ENCODE measurements at places on chromosomes 6 and 20.

DNA sequence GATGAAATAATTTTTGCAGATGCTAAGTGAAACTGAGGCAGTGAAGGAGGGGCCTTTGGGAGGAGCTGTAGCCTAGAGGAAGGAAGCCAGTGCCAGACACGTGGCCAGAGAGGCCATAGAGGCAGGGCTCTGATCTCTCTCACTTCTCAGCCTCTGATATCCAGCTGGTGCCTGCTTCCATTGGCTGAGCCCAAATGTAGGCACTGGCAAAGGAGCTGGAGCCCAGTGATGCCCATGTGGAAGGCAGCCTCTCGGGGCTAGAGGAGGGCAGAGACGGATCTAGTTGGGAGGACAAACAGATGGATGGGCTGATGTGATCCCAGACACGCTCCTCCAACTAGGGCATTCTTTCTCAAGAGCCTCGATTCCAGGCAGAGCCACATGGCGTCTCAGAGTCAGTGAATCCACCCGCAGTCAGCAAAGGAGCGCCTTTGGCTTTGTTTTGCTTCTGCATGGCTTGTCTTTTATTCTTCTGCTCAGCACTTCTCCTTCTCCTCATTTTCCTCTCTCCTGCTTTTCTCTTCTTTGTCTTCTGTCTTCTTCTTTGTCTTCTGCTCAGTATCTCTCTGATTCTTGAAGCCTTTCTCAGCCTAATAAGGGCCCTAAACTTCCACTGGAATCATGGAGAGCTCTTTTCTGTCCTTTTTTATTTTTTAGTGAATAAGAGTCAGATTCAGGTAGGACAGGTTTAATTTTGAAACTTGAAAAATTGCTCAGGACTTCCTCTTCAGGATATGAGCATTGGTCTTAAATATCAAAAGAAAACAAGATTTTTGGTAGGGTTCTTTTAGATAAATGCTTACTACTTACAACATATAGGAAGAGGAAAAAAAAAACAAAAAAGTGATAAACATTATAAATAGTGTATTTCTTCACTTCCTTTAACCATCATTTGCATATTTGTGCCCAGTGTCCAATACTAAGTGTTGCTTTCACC, 41.8 kb downstream of the CYP24A1 start:
- no peak for DNase-seq

- no peak for DNase-seq
Observed at GRCh38 chr6:149782337-149782736, 32.8 kb downstream of the PCMT1 start.

- no peak for DNase-seq
Observed at GRCh38 chr20:18831830-18832499, 18.4 kb downstream of the SCP2D1 start.

- no peak for DNase-seq
Observed at GRCh38 chr6:50062051-50062450, 12.3 kb upstream of the DEFB112 start.

GRCh38 chr6:136226674-136227377, 23.3 kb downstream of the MTFR2 start:
- DNase-seq: no peak

- no peak for DNase-seq
Observed at GRCh38 chr20:46959081-46959692, 64.5 kb downstream of the EYA2 start.

DNA sequence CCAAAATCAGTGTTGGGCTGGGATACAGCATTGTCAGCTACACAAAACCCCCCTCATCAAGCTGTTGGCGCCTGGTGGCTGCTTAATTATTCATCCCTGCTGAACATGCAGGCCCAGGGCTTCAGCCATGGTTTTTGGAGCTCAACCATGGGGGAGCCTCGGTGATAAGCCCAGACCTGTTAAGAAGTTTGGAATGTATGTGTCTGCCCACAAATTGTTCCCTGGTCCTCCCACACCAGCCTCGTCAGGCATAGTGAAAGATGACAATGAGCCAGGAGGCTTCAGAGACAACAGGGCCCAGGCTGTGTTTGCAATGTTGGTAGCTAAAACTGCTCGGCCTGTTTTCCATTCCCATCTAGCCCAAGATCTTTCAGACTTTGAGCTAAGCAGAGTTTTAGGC, 34.8 kb upstream of the SIRPA start:
- DNase-seq: no peak

- no peak for DNase-seq
Observed at GRCh38 chr6:10312445-10312844, 102.4 kb downstream of the TFAP2A start.

DNA sequence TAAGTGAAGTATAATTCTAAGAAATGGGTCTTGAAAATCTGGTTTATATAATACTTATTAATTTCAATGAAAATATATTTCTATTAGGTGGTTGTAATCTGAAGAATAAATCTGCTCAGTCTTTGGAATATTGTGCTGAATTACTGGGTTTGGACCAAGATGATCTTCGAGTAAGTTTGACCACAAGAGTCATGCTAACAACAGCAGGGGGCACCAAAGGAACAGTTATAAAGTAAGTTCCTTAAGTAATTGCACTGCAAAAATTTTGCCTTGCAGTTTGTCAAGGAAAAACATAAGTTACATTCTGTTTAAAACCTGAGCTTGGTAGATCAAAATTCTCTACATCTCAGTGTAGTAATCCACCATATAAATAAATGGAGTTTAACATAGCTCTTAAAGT, 106.0 kb downstream of the MYO6 start:
- no peak for DNase-seq

- no peak for DNase-seq
Observed at GRCh38 chr6:11536795-11537194, 754 bp upstream of the TMEM170B start.

GRCh38 chr20:58403272-58403671, 14.2 kb downstream of the VAPB start:
- DNase-seq: no peak

GRCh38 chr20:38939686-38940085, 13.5 kb downstream of the FAM83D start:
- DNase-seq: no peak

DNA sequence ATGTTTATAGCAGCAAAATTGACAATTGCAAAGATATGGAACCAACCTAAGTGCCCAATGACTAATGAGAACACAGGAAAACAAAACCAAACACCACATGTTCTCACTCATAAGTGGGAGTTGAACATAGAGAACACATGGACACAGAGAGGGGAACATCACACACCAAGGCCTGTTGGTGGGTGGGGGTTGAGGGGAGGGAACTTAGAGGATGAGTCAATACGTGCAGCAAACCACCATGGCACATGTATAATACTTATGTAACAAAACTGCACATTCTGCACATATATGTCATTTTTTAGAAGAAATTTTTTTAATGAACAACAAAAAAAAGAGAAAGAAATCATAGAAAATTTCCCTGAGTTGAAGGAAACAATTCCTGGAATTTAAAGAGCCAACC, 3.9 kb downstream of the EPM2A start:
- DNase-seq: peak; percentile 8

DNA sequence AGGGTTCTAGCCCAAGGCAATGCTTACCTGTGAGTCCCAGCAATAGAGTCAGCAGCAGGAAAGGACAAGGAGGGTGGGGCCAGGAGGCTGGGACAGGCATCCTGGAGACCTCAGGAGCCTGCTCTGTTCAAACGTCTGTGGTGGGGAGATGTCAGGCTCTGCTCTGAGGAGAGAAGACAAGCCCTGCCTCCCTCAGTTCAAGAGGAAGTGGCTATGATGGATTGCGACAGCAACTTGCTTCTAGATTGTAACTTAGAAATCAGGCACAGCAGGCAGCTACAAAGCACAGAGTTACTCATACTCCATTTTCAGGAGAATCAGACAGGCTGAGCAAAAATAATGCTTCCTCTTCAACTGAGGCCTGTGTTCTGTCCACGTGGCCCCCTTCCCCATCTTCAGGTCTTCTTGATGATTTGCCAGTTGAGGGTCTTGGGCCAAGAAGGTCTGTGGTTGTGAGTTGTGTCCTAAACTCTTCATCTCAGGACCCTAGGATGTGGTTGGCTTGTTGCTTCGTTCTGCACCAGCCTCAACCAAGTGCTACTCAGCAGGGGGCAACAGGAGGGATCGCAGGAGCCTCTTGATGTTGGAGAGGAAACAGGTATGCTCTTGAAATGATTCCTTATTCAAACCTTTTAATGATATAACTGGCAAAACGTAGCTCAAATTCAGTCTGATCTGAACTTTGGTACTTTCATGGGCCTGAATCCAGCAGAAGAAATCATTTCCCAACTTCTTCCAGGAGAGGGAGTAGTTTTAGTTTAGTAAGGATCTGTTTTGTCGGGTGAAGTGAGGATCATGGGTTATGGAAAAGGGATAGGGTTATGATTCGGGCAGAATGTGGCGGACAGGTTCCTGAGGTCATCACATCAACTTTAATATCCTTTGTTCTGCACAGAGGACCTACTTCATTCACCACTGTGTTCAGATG, 31.0 kb downstream of the SIRPB1 start:
- no peak for DNase-seq

Measured in stimulated activated CD4-positive, alpha-beta T cell treated with anti-CD3 and anti-CD28 coated beads, Interleukin-1b, Interleukin-23, amount 100 ng/mL, for 48 hours (primary cell).